ENCODE measurements at places on chromosomes 2 and 18. TPM values are rescaled to one million over a fixed set of nuclear protein-coding genes. Genes with fewer than 3 reads are reported as not detected.

Gene OR6B2
- polyA plus RNA-seq, result not detected

Gene TMEM200C
- polyA plus RNA-seq, result 1.4 TPM

Gene CIAO1
- 68.1 TPM for polyA plus RNA-seq

Gene PRSS56
- polyA plus RNA-seq, result not detected

Gene L3MBTL4
- polyA plus RNA-seq, result 4.6 TPM

Gene TNFAIP6
- 0.93 TPM for polyA plus RNA-seq
